ENCODE measurements at places on chromosomes 11 and 22. TPM values are rescaled to one million over a fixed set of nuclear protein-coding genes. Genes with fewer than 3 reads are reported as not detected.

The ADAMTS15 gene
- 0.53 TPM for polyA plus RNA-seq

The ADAMTS8 gene
- 3.1 TPM for polyA plus RNA-seq

The SNX32 gene
- 0.15 TPM for polyA plus RNA-seq

The FADS1 gene
- 1.6 TPM for polyA plus RNA-seq

The HIKESHI gene
- polyA plus RNA-seq: 34.5 TPM

The ENTHD1 gene
- polyA plus RNA-seq: not detected

The INSC gene
- polyA plus RNA-seq: 0.08 TPM

Measured in esophagus (tissue), 2 donors.